ENCODE measurements at places on chromosomes 2 and 18. TPM values are rescaled to one million over a fixed set of nuclear protein-coding genes. Genes with fewer than 3 reads are reported as not detected.

GRCh38 chr2:111166115-111166514 is 45.4 kb downstream of the BCL2L11 start:
- DNase-seq = no peak
- H3K27ac ChIP-seq = no peak overlapping the region
- peaks cover 66% of the 10 kb centered on the region for H3K36me3 ChIP-seq
- H3K27me3 ChIP-seq = peaks cover 5% of the 10 kb centered on the region

GRCh38 chr2:43266711-43267111 is 40.3 kb upstream of the ZFP36L2 start:
- H3K4me1 ChIP-seq = peaks cover 9% of the 10 kb centered on the region
- no peak for DNase-seq
- H3K27me3 ChIP-seq = no peaks in the 10 kb centered on the region
- peaks cover 15% of the 10 kb centered on the region for H3K36me3 ChIP-seq
- no peak overlapping the region for H3K27ac ChIP-seq
- H3K4me3 ChIP-seq = no peak overlapping the region

DNA sequence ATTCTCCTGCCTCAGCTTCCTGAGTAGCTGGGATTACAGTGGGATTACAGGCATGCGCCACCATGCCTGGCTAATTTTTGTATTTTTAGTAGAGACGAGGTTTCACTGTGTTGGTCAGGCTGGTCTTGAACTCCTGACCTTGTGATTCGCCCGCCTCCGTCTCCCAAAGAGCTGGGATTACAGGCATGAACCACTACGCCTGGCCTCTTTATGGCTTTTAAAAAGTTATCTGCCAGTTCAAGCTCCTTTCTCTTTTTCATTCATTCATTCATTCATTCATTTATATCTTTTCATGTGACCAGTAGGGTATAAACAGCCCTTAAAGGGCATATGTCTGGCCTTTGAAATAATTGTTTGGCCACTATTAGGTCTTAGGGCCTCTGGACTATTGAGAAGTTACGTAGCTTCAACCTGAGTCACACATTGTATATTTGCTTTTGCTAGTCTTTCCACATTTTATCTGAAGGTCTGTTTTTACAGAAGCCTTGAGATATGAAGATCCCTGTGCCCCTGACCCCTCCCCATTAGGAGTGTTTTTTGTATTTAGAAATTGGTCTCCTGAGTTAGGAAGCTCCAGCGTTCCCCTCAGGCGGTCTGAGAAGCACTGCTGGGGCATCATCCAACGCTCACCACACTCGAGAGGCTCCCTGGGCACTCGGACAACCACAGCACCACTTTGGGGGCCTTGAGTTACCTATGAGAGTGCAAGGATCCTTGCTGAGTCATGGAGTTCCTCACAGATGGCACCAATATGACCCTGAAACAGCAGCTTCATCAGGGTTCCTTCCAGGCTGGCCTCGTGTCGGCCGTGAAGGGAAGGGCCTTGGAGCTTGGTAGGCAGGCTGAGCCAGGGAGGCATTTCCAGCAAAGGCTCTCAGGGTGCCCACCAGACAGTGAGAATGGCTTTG is 21.8 kb downstream of the FZD5 start:
- H3K27ac ChIP-seq = no peak overlapping the region
- no peaks in the 10 kb centered on the region for H3K4me1 ChIP-seq
- H3K27me3 ChIP-seq = no peaks in the 10 kb centered on the region
- no peak overlapping the region for H3K4me3 ChIP-seq
- DNase-seq = no peak
- no peaks in the 10 kb centered on the region for H3K36me3 ChIP-seq

- no peaks in the 10 kb centered on the region for H3K36me3 ChIP-seq
- DNase-seq = no peak
- H3K27me3 ChIP-seq = peaks cover 3% of the 10 kb centered on the region
- H3K27ac ChIP-seq = no peak overlapping the region
These were observed 22.1 kb downstream of the CHCHD5 start for GRCh38 chr2:112606547-112606946.

- H3K27ac ChIP-seq = no peak overlapping the region
- no peaks in the 10 kb centered on the region for H3K27me3 ChIP-seq
- DNase-seq = no peak
- no peaks in the 10 kb centered on the region for H3K36me3 ChIP-seq
- no peaks in the 10 kb centered on the region for H3K4me1 ChIP-seq
These were observed 1652.3 kb upstream of the SLC39A10 start for GRCh38 chr2:194004590-194005206.

Gene KCNG3
- total RNA-seq = 0.16 TPM

Gene INHBB
- total RNA-seq = not detected

DNA sequence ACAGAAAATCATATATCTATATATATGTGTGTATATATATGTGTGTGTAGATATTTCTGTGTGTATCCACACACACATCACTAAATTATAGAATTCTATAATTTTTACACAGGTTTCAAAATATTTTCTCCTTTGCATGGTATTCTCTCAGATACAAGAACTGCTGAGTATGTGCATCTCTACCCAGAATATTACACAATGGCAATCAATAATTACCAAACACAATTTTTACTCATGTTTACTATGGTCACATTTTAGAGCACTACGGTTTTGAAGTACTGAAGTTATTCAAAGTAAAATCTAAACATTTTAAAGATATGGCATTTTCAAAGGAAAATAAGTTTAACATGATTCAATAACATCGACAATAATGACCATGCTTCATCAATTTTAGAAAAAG is 258.5 kb downstream of the PAX3 start:
- no peaks in the 10 kb centered on the region for H3K36me3 ChIP-seq
- no peaks in the 10 kb centered on the region for H3K4me1 ChIP-seq
- H3K27ac ChIP-seq = no peak overlapping the region
- no peak overlapping the region for H3K4me3 ChIP-seq
- no peaks in the 10 kb centered on the region for H3K27me3 ChIP-seq
- no peak for DNase-seq

- H3K27ac ChIP-seq = peak overlapping the region; percentile 70
- H3K36me3 ChIP-seq = peaks cover 10% of the 10 kb centered on the region
These were observed 577 bp downstream of the EHBP1 start for GRCh38 chr2:62705859-62706720.

DNA sequence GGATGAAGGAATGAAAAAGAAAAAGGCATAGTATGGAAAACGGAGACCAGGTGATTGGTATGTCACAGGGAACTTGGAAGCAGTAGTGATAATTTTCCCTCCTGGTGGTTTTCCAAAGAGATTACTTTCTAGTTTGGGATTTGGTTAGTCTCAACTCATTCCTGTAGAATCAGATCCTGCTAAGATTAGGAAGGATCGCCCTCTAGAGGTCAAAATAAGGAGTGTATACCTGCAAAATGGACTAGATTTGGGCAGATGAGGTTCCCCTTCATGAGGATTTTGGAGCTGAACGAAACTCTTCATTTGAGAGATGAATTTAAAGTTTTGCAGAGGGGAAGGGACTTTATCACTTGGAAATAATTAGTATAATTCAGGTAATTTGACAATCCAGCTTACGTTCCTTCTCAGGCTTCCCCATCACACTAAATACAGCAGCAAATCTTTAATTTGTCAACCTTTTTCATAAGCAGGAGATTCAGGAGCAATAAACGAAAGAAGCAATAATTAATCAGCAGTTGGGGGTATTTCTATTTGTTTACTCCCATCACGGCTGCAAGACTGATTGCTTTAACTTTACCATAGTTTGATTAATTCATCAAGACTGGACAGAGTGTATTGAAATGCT is 65.2 kb downstream of the CCDC195 start:
- DNase-seq = no peak
- H3K27me3 ChIP-seq = no peaks in the 10 kb centered on the region
- H3K27ac ChIP-seq = no peak overlapping the region
- no peaks in the 10 kb centered on the region for H3K36me3 ChIP-seq
- H3K4me1 ChIP-seq = peaks cover 4% of the 10 kb centered on the region
- H3K4me3 ChIP-seq = no peak overlapping the region

DNA sequence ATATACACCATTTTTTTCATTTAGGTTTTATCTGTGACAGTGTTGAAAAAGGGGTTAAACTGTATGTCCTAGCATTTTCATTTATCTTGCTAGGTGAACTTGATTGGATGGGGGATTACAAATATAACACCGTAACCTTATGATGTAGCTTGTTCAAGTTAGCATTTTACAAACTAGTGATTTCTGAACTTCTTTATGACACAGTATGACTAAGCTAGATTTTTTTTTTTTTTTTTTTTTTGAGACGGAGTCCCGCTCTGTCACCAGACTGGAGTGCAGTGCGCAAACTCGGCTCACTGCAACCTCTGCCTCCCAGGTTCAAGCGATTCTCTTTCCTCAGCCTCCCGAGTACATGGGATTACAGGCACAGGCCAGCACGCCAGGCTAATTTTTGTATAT is 47.1 kb downstream of the KCMF1 start:
- H3K27ac ChIP-seq = peak overlapping the region; percentile 69
- peaks cover 33% of the 10 kb centered on the region for H3K4me1 ChIP-seq
- H3K36me3 ChIP-seq = peaks cover 24% of the 10 kb centered on the region

Gene ABCG8
- 0.23 TPM for total RNA-seq

- peak overlapping the region; percentile 79 for H3K27ac ChIP-seq
- H3K27me3 ChIP-seq = no peaks in the 10 kb centered on the region
- H3K4me3 ChIP-seq = no peak overlapping the region
- DNase-seq = no peak
These were observed 43.8 kb downstream of the UBE2F start for GRCh38 chr2:238010572-238010971.

- no peaks in the 10 kb centered on the region for H3K36me3 ChIP-seq
- no peak overlapping the region for H3K4me3 ChIP-seq
- DNase-seq = no peak
- H3K4me1 ChIP-seq = no peaks in the 10 kb centered on the region
- H3K27me3 ChIP-seq = peaks cover 4% of the 10 kb centered on the region
- H3K27ac ChIP-seq = no peak overlapping the region
These were observed 36.2 kb downstream of the CCBE1 start for GRCh38 chr18:59660786-59661743.

Gene CCBE1
- not detected for total RNA-seq

Gene MC4R
- not detected for total RNA-seq

- H3K4me1 ChIP-seq = no peaks in the 10 kb centered on the region
- H3K36me3 ChIP-seq = peaks cover 16% of the 10 kb centered on the region
- no peak overlapping the region for H3K27ac ChIP-seq
- no peak overlapping the region for H3K4me3 ChIP-seq
These were observed 64.1 kb downstream of the SIGLEC15 start for GRCh38 chr18:45889419-45890064.

DNA sequence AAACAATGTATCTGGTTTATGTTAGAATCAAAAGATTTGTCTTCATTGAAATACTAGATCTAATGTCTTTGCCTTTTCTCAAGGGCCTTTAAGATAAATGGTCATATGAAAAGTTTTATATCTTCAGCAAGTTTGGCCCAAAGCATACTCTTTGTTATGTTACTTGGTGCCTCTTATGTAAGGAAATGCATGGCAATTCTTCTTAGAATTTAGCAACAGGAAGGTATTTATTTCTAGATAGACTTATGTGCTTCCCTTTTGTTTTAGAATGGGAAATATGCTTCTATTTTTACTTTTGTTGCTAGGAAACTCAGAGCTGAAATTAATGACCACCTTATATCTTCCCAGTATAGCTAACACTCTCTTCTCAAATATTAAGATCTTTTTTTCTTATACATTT is 117.4 kb upstream of the DLX2 start:
- no peaks in the 10 kb centered on the region for H3K27me3 ChIP-seq
- H3K4me3 ChIP-seq = no peak overlapping the region
- H3K4me1 ChIP-seq = no peaks in the 10 kb centered on the region
- DNase-seq = no peak
- no peak overlapping the region for H3K27ac ChIP-seq
- no peaks in the 10 kb centered on the region for H3K36me3 ChIP-seq

- H3K27ac ChIP-seq = no peak overlapping the region
- H3K36me3 ChIP-seq = no peaks in the 10 kb centered on the region
- peaks cover 10% of the 10 kb centered on the region for H3K27me3 ChIP-seq
- DNase-seq = no peak
- H3K4me1 ChIP-seq = no peaks in the 10 kb centered on the region
These were observed 71.2 kb upstream of the ALKAL2 start for GRCh38 chr2:359047-359446.

DNA sequence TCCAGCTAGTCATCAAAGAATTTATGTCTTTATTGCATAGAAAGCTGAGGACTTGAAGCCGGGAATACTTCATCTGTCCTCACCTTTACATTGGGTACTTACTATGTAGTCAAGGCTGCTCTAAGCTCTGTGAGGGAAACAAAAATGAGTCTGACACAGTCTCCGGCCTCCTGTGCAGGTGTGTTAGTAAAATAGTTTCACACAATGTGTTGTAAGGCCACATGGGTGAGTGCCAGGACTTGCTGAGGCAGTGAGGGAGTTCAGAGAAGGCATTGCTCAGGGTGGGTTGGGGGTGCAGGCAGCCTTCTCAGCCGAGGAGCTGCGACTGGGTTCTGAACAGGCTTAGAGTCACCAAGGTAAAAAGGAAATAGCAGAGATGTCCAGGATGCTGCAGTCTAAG is 54.5 kb upstream of the SMAD2 start:
- H3K4me3 ChIP-seq = no peak overlapping the region
- no peaks in the 10 kb centered on the region for H3K4me1 ChIP-seq
- H3K36me3 ChIP-seq = no peaks in the 10 kb centered on the region
- H3K27ac ChIP-seq = no peak overlapping the region
- DNase-seq = no peak

Gene TDRD15
- not detected for total RNA-seq

DNA sequence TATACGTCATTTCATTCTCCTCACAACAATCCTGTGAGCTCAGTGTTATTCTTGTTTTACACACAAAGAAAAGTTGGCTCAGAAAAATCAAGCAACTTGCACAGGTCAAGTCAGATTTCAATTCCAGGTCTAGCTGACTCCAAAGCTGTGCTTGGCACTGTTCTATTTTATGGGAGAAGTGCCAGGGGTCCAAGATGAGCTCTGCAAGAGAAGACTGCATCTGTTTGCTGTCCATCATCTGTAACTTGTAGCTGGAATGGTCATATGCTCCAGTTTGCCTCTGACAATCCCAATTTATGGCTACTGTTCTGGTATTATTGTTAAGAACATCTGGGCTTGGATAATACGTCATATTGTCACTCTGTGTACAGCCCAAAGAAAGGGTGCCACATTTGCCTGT is 28.9 kb downstream of the KCNF1 start:
- peaks cover 3% of the 10 kb centered on the region for H3K27me3 ChIP-seq
- H3K27ac ChIP-seq = no peak overlapping the region
- H3K4me1 ChIP-seq = peaks cover 2% of the 10 kb centered on the region

GRCh38 chr2:164711766-164712138 is 90.5 kb upstream of the GRB14 start:
- H3K4me3 ChIP-seq = no peak overlapping the region
- no peaks in the 10 kb centered on the region for H3K27me3 ChIP-seq
- H3K36me3 ChIP-seq = no peaks in the 10 kb centered on the region
- DNase-seq = no peak
- H3K4me1 ChIP-seq = no peaks in the 10 kb centered on the region

GRCh38 chr18:4755848-4756247 is 300.7 kb upstream of the DLGAP1 start:
- no peak for DNase-seq
- H3K36me3 ChIP-seq = no peaks in the 10 kb centered on the region
- no peaks in the 10 kb centered on the region for H3K4me1 ChIP-seq
- no peaks in the 10 kb centered on the region for H3K27me3 ChIP-seq
- H3K4me3 ChIP-seq = no peak overlapping the region
- H3K27ac ChIP-seq = no peak overlapping the region

Gene UGT1A4
- not detected for total RNA-seq

Data from activated T-helper 2 cell treated with anti-CD3 and anti-CD28 coated beads, Interferon-gamma antibody, Interleukin-2, Interleukin-4, amounts not matched to agents 10 μg/mL and 5 μg/mL and 100 μg/mL, durations not matched to agents 14 hours and 24 hours and 36 hours (primary cell).